ENCODE measurements at places on chromosomes 16 and 17. TPM values are rescaled to one million over a fixed set of nuclear protein-coding genes. Genes with fewer than 3 reads are reported as not detected.

Gene PRSS27
- total RNA-seq: 1.0 TPM

- no peaks in the 10 kb centered on the region for H3K4me1 ChIP-seq
- H3K27ac ChIP-seq: no peak overlapping the region
- DNase-seq: no peak
- no peak overlapping the region for H3K4me3 ChIP-seq
- H3K36me3 ChIP-seq: no peaks in the 10 kb centered on the region
- peaks cover 12% of the 10 kb centered on the region for H3K27me3 ChIP-seq
Observed at GRCh38 chr17:27207073-27207513, 86.8 kb upstream of the WSB1 start.

DNA sequence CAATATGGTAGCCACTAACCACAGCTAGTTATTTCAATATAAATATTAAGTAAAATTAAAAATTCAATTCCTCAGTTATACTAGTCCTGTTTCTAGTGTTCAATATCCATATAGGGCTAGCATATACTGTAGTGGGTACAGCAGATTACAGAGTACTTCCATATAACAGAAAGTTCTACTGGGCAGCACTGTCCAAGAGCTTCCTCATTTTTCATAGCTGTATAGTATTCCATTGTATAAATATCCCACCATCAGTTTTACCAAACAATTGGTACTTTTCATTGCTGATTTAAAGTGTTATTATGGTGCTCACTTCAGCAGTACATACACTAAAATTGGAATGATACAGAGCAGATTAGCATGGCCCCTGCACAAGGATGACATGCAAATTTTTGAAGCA, 20.4 kb downstream of the ACSM3 start:
- H3K4me1 ChIP-seq: no peaks in the 10 kb centered on the region
- H3K27me3 ChIP-seq: no peaks in the 10 kb centered on the region
- no peaks in the 10 kb centered on the region for H3K36me3 ChIP-seq
- DNase-seq: no peak
- no peak overlapping the region for H3K4me3 ChIP-seq

Gene CCL17
- 0.50 TPM for total RNA-seq

Gene DPEP2
- total RNA-seq: 5.9 TPM

DNA sequence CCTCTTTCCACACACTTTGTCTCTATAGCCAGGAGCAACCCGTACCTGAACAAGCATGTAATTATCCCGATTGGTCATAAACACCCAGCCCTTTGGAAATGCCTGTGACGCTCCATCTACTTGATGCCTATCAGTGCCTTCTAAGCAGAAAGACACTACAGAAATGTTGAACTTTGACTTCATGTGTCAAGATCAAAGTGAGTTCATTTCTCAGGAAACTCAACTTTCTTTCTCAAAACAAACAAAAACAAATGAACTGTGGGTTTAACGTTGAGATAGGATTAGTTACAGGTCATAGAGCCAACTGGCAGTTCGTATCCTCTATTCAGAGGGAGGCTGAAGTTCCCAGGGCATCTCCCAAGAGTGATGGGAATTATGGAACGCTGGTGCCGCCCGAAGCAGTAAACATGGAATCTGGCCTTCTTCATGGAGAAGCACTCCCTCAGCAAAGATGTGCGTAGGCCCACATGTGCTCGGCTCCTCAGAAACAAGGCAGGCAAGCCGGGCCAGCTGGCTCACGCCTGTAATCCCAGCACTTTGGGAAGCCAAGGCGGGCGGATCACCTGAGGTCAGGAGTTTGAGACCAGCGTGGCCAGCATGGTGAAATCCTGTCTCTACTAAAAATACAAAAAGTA, 9.5 kb downstream of the SLC6A4 start:
- no peaks in the 10 kb centered on the region for H3K36me3 ChIP-seq
- DNase-seq: no peak
- H3K27ac ChIP-seq: no peak overlapping the region
- H3K27me3 ChIP-seq: peaks cover 22% of the 10 kb centered on the region
- no peak overlapping the region for H3K4me3 ChIP-seq

GRCh38 chr17:15307710-15308111, 33.7 kb downstream of the TEKT3 start:
- no peak overlapping the region for H3K27ac ChIP-seq
- H3K4me1 ChIP-seq: peaks cover 2% of the 10 kb centered on the region
- peaks cover 4% of the 10 kb centered on the region for H3K27me3 ChIP-seq
- no peaks in the 10 kb centered on the region for H3K36me3 ChIP-seq

GRCh38 chr17:27422601-27423000, 33.6 kb upstream of the KSR1 start:
- H3K27me3 ChIP-seq: no peaks in the 10 kb centered on the region
- H3K27ac ChIP-seq: no peak overlapping the region
- peaks cover 2% of the 10 kb centered on the region for H3K36me3 ChIP-seq
- no peak overlapping the region for H3K4me3 ChIP-seq

- H3K27me3 ChIP-seq: peaks cover 3% of the 10 kb centered on the region
- DNase-seq: peak; percentile 82
- peaks cover 53% of the 10 kb centered on the region for H3K4me1 ChIP-seq
- H3K36me3 ChIP-seq: peaks cover 4% of the 10 kb centered on the region
Observed at GRCh38 chr17:47205419-47205963, 3.7 kb upstream of the MYL4 start.

GRCh38 chr17:44555099-44555498, 2.2 kb upstream of the FZD2 start:
- H3K36me3 ChIP-seq: peaks cover 8% of the 10 kb centered on the region
- peaks cover 26% of the 10 kb centered on the region for H3K4me1 ChIP-seq
- H3K4me3 ChIP-seq: no peak overlapping the region

GRCh38 chr17:30717291-30718098, 107.0 kb downstream of the CRLF3 start:
- H3K27me3 ChIP-seq: no peaks in the 10 kb centered on the region
- H3K4me1 ChIP-seq: peaks cover 12% of the 10 kb centered on the region
- no peaks in the 10 kb centered on the region for H3K36me3 ChIP-seq
- H3K4me3 ChIP-seq: no peak overlapping the region

Gene LAT
- 288 TPM for total RNA-seq

GRCh38 chr16:64278196-64278595, 843.7 kb downstream of the CDH11 start:
- H3K36me3 ChIP-seq: no peaks in the 10 kb centered on the region
- no peak overlapping the region for H3K4me3 ChIP-seq

Gene CX3CL1
- not detected for total RNA-seq

Gene APOH
- not detected for total RNA-seq

DNA sequence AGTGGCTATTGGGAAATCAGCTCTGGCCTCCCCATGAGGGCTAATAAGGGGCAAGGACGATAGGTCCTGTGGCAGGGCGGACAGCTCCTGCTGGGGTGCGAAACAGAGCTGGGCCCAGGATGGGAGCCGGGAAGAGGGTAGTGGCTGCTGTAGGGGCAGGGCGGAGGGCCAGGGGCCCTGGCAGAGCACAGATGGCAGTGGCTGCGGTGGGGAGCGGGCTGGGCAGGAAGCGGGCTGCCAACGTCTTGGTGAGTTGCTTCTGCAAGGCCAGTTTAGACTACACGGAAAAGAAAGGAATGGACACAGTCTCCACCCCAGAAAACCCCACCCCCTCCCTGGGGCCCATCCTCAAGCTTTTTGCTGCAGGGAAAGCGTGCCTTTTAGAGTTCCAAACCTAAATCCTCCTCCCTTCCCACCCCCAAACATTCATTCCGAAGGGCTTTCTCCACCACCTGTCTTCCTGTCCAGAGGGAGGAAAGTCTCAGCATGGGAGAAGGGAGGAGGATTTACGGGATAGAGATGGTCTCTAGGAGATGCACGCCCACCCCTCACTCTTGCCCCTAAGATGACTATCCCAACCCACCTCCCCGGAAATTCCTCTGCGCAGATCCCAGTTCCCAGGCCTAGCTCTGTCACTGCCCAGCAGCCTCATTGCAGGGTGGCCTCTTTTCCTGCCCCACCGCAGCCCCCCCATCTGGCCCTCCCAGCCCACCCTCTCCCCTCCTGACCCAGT, 7.1 kb downstream of the NKIRAS2 start:
- H3K36me3 ChIP-seq: peaks cover 20% of the 10 kb centered on the region
- H3K27me3 ChIP-seq: no peaks in the 10 kb centered on the region
- H3K27ac ChIP-seq: no peak overlapping the region
- H3K4me1 ChIP-seq: peaks cover 20% of the 10 kb centered on the region

- H3K36me3 ChIP-seq: no peaks in the 10 kb centered on the region
- no peaks in the 10 kb centered on the region for H3K4me1 ChIP-seq
- no peak overlapping the region for H3K27ac ChIP-seq
- H3K27me3 ChIP-seq: no peaks in the 10 kb centered on the region
- no peak overlapping the region for H3K4me3 ChIP-seq
Observed at GRCh38 chr17:12579288-12579687, 86.4 kb upstream of the MYOCD start.

DNA sequence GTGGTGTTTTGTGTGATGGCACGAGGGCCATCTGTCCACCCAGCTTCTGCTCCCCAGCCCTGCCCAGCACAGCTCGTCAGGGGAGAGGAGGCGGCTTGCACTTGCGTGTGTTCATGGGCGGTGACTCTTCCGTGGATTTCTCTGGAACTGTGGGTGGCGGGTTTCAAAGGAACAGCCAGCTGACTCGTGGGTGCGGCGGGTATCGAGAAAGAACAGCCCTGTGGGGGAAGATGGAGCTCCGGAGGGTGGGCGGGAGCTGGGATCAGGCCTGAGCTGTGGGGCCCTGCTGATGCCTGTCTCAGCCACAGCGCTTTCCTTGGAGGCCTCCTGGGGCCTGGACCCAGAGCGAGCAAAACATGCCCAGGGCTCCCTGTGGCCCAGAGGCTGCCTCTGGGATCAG, 13.2 kb downstream of the NAGPA start:
- no peak for DNase-seq
- H3K4me3 ChIP-seq: no peak overlapping the region
- H3K27ac ChIP-seq: no peak overlapping the region
- H3K36me3 ChIP-seq: no peaks in the 10 kb centered on the region

DNA sequence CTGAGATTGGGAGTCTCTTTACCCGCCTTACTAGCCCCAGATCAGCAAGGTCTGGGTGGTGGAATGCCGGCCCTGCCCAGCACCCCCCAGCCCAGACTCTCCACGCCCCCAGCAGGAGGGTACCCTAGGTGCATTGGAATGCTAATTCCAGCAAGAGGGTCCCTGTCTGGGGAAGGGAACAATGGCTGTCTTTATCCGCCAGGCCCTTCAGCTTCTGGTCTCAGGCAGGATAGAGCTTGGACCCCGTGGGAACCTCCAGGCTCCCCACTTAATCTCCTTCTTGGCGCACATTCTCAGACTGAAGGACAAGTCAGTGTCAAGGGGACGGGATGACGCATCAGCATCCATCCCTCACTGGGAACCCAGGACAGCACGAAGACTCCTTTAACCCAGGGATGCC, 85.1 kb downstream of the LITAF start:
- H3K36me3 ChIP-seq: no peaks in the 10 kb centered on the region
- no peak overlapping the region for H3K27ac ChIP-seq
- no peaks in the 10 kb centered on the region for H3K27me3 ChIP-seq
- no peak overlapping the region for H3K4me3 ChIP-seq

Gene KRT31
- not detected for total RNA-seq

DNA sequence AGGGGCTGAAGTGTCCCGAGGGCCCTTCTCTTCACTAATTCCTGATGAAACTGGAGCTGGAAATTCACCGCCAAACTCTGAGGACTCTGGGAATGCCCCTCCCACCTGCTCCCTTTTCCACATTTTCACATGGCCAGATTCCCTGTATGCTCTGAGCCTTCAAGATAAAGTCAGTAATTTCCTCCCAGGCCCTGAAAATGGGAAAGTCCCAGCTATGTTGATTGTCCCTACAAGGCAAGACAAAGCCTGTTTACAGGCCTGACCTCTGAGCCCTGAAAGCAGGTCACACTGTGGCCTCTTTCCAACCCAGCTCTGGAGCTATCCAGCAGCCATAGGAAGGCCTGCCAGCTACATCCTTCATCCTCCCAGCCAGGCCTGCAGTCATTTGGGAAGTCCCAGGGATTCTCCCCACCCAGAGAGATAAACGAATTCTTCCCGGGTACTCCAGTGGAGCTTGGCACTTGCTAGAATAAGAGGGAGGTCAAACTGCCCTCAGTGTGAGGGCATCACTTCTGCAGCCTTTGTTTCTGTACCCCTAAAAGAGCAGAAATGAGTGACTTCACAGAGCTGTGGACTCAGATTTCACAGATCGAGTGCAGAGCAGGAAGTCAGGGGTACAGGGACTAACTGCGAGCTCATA, 19.6 kb upstream of the CCL2 start:
- no peak overlapping the region for H3K27ac ChIP-seq
- H3K4me1 ChIP-seq: no peaks in the 10 kb centered on the region
- no peak for DNase-seq
- no peak overlapping the region for H3K4me3 ChIP-seq
- no peaks in the 10 kb centered on the region for H3K36me3 ChIP-seq
- H3K27me3 ChIP-seq: peaks cover 16% of the 10 kb centered on the region

Gene KRTAP4-4
- total RNA-seq: not detected

- no peak overlapping the region for H3K4me3 ChIP-seq
- no peak for DNase-seq
- no peak overlapping the region for H3K27ac ChIP-seq
- no peaks in the 10 kb centered on the region for H3K27me3 ChIP-seq
- peaks cover 3% of the 10 kb centered on the region for H3K4me1 ChIP-seq
Observed at GRCh38 chr17:42166196-42166763, 11.5 kb upstream of the RAB5C start.

Gene SGF29
- 49.1 TPM for total RNA-seq

DNA sequence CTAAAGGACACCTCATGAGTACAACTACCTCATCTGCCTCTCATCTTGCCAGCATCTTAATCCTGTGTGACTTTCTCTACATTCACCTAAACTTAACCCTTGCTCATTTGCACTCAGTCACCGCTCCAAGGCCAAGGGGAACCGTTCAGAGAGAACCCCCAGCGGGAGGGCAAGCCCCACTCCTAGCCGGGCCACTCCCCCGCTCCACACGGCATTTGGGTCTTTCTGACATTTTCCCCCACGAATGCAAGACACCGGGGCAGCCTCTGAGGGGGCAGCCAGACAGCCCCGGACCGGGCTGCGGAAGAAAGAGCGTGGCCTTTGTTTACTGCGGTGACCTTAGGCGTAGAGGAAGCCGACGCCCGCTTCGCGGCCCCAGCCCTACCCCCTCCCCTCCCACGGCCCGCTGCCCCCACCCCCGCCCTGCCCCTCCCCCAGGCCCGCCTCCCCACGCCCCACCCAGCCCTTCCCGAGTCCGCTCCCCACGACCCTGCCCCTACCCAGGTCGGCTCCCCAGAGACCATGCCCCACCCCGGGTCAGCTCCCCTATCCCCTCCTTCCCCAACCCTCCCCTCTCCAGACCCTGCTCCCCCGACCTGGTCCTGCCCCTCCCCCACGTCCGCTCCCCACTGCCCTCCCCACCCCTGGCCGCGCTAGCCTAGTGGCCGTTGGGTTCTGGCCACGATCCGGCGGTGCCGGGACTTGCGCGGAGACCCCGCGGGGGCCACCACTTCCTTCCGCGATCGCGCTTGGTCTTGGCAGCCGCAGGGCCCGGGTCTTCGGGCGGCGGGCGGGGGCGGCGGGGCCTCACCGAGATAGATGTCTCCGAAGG, 789 bp downstream of the CSNK1D start:
- peak overlapping the region; percentile 86 for H3K4me3 ChIP-seq
- H3K27ac ChIP-seq: peak overlapping the region; percentile 99
- H3K36me3 ChIP-seq: peaks cover 41% of the 10 kb centered on the region
- peaks cover 46% of the 10 kb centered on the region for H3K4me1 ChIP-seq

- DNase-seq: no peak
- H3K27ac ChIP-seq: no peak overlapping the region
- no peaks in the 10 kb centered on the region for H3K27me3 ChIP-seq
- peaks cover 2% of the 10 kb centered on the region for H3K4me1 ChIP-seq
- H3K4me3 ChIP-seq: no peak overlapping the region
Observed at GRCh38 chr17:80633207-80633606, 88.6 kb downstream of the RPTOR start.

- no peak overlapping the region for H3K27ac ChIP-seq
- H3K36me3 ChIP-seq: no peaks in the 10 kb centered on the region
- H3K4me3 ChIP-seq: no peak overlapping the region
- peaks cover 3% of the 10 kb centered on the region for H3K4me1 ChIP-seq
Observed at GRCh38 chr17:32828822-32829221, 48.1 kb downstream of the MYO1D start.

GRCh38 chr16:19415461-19415860, 2.2 kb upstream of the TMC5 start:
- H3K4me1 ChIP-seq: peaks cover 4% of the 10 kb centered on the region
- no peak overlapping the region for H3K4me3 ChIP-seq
- H3K36me3 ChIP-seq: no peaks in the 10 kb centered on the region
- H3K27me3 ChIP-seq: peaks cover 23% of the 10 kb centered on the region

Gene OR1A1
- not detected for total RNA-seq
